Activated CD4-positive, alpha-beta T cell treated with anti-CD3 and anti-CD28 coated beads, Interleukin-2, amount 50 U/mL, for 48 hours (primary cell): ENCODE measurements at places on chromosomes 7 and 10.

DNA sequence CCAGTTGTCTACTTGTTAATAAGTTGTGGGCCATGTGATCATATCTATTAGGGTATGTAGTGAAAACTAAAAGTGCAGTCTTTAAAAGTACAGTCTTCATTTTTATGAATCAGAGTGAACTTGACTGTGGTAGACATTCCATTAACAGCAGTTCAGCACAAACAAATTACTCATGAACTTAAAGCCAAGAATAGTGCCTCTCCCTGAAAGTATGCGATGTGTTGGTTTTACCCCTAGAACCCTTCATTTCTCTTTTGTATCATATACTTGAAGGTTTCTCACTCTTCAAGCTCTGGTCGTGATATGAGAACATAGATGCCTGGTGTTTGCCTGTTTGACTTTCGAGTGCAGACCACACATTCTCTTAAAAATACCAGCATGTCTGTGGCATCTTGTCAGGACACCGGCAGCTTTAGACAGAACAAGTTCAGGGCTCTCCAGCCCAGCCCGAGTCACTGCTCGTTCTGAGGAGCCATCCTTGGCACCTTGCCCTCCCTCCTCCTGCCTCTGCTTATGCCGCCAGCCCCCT is 159.3 kb downstream of the LCOR start:
- DNase-seq, result no peak

- DNase-seq, result no peak
Observed at GRCh38 chr10:1572519-1573333, 164.6 kb downstream of the ADARB2 start.

- DNase-seq, result no peak
Observed at GRCh38 chr10:95414844-95415485, 124.2 kb upstream of the PDLIM1 start.

- no peak for DNase-seq
Observed at GRCh38 chr10:92452313-92452712, 121.6 kb downstream of the IDE start.

DNA sequence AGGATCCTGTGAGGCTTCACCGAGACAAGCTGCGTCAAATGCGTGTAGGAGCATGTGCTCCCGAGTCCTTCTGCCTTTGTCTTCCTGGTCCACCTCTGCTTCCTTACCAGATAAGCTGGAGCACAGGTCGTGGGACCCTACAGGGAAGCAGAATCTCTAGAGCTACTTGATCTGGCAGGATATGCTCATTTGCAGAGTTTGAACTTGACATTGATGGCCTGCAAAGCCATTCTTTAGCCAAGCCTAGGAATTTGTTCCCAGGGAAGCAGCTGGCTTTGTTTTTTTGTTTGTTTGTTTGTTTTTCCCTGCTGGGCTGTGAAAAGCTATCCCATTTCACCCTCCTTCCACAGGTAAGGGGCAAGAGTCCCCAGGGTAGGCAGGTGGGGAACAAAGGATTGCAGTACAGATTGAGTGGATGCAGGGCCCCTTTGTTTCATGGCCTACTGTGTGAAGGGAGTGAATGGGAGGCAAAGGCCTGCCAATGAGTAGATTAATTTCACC is 200.0 kb upstream of the BMPER start:
- no peak for DNase-seq

- DNase-seq, result no peak
Observed at GRCh38 chr7:1610013-1610677, 40.3 kb upstream of the PSMG3 start.

DNA sequence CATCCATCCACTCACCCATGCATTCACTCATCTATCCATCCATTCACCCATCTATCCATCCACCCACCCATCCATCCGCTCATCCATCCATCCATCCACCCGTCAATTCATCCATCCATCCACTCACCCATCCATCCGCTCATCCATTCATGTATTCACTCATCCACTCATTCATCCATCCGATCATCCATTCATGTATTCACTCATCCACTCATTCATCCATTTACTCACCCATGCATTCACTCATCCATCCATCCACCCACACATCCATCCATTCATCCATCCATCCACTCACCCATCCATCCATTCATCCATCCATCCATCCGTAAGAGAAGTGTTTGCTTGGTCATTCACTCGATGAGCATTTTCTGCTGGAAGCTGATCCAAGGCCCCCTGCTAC is 8.7 kb upstream of the PSMG3 start:
- DNase-seq, result no peak

GRCh38 chr7:23247603-23248335 is 1.2 kb downstream of the GPNMB start:
- DNase-seq, result no peak

DNA sequence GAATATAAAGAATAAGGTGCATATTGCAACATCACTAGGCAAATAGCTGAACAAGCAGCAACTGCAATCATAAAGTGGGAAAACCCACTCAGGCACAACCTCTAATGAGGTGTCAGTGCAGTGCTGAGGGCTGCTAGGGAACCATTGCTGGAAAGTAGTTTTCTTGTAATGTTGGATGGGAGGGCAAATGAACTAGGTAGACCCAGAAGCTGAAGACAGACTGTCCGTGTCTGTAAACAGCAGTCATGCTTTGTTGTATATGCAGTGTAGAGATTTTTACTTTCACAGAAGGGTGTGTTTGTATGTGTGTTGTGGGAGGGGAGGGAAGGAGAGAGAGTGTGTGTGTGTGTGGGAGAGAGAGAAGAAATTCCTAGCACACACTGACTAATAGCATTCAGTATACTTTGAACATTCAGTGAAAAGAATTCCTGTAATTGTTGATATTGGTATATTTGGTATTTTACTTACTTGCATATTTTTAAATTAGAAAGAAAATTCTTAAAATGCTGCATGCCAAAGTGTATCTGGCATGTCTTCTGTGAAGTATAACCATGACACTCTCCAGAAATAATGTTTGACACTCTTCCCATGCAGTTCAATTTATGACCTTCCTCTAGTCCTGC is 28.8 kb downstream of the ITGB8 start:
- DNase-seq, result no peak

GRCh38 chr7:1214516-1214915 is 18.2 kb upstream of the UNCX start:
- no peak for DNase-seq

DNA sequence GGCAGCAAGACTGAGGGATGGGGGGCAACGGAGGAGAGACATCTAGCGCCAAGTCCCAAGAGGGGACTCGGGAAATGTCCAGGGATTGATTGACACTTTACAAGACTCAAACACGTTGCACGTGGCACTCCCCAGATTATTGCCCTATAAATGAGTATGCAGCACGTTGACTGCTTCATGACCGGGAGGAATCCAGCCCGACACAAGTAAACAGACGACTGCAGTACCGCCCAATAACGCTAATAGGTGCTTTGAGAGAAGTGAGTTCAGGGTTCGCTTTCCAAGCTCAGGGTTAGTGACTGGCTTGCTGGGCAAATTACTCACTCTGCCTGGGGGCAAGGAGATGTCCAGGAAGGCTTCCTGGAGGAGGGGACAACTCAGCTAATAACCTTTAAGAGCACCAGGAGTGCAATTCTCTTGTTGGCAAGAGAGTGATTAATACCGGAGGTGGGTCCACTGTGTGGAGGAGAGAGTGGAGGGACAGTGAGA is 73.3 kb upstream of the MYL10 start:
- DNase-seq, result no peak

DNA sequence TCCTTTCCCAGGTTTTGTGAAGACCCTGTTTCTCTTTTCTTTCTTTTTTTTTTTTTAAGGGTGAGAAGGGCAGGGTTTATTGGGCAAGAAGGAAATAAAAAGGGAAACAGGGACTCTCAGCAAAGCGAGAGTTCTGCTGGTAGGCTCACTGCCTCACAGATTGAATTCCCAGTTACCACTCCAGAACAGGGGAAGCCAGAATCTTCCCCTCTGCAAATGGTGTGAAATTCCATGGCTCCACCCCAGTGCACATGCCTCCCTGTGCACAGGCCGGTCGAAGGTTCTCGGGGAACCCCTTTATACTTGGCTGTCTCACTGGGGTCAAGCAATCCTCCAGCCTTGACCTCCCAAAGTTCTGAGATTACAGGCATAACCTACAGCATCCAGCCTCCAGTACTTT is 10.5 kb upstream of the GUSB start:
- DNase-seq, result no peak

GRCh38 chr7:27091105-27091504 is 4.7 kb downstream of the HOXA1 start:
- DNase-seq, result no peak

GRCh38 chr7:69036301-69036700 is 562.0 kb upstream of the AUTS2 start:
- DNase-seq, result no peak

GRCh38 chr7:20276705-20277472 is 53.8 kb upstream of the ITGB8 start:
- no peak for DNase-seq

- DNase-seq, result no peak
Observed at GRCh38 chr10:31000867-31001266, 30.8 kb downstream of the ZNF438 start.

GRCh38 chr10:107072028-107072427 is 92.5 kb downstream of the SORCS1 start:
- DNase-seq, result no peak

GRCh38 chr7:110973196-110973990 is 117.5 kb upstream of the LRRN3 start:
- DNase-seq, result no peak

DNA sequence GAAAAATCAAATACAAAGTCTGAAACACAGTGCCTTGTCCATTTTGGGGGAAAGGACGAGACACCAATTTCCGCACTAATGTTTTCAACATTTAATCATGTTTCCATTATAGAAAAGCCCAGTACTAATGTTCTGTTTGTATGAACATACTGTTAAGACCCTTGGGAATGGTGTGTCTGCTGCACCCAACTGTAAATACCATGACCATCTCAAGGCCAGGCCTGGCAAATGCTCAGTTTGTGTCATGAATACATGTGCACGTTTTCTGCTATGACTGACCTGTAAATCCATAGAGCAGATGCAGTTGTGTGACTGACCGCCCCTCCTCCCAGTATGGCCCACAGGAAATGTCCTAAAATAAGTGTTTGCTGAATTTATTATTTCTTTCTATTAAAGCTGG is 270.0 kb downstream of the TNS3 start:
- DNase-seq, result no peak

DNA sequence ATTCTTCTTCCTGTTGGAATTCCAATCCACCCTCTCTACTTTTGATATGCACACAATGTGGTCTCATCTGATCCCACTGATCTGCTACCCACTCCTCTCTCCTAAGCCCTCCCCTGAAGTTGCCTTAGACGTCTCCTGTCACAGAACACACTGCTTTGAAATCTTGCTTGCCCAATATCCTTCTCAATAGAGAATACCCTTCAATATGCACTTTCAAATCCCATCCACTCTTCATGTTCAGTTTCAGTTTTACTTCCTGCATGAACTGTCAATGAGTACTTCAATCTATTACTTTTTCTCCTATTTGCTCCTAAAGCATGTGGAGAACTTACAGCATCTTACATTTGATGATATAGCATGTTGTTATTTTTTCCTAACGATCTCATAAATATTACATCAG is 93.5 kb downstream of the UPF2 start:
- no peak for DNase-seq

- DNase-seq, result no peak
Observed at GRCh38 chr10:89668386-89669071, 23.5 kb upstream of the PANK1 start.

DNA sequence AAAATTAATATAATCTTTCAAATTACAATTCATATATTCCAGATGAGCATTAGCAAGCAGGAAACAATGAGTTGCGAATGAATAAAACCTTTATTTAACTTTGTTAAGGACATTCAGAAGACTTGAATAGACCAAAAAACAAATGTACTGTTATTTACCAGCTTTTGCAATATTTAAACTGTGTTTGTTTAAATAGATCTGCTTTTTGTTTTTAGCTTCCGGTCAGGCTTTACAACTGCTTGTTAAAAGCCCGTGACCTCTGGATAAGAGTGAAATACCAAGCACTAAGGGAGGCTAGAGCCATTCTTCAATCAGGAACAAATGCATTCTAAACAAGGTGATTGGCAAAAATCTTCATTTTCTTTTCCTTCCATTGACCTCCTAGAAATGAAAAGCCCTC is 184.9 kb upstream of the GNAI1 start:
- DNase-seq, result no peak

DNA sequence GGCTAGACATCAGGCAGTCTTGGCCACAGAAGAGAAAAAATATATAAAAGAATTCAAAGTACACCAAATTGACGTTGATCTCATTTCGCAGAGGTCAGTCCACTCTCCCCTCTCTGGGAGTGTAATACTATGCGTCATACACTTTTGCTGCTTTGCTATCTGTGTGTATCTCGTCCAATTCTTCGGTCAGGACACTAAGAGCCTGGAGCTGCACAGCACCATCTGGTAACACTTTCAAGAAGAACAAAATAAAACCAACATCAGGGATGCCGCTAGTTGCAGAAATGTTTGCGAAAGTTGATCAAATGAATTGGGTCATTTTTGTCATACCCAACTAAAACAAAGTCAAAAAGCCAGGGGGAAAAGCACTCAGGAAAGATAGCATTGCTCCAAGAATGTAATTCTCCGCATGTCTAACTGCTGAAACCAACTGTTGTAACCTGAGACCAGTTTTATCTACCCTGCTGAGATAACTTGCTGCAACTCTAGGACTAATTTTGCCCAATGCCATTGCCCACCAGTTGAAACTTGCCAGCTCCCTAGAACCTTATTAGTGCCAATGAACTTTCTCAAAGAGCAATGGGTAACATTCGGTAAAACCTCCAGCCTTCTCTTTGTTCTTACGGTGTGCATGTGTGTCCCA is 23.0 kb downstream of the TMEM176A start:
- DNase-seq, result no peak

DNA sequence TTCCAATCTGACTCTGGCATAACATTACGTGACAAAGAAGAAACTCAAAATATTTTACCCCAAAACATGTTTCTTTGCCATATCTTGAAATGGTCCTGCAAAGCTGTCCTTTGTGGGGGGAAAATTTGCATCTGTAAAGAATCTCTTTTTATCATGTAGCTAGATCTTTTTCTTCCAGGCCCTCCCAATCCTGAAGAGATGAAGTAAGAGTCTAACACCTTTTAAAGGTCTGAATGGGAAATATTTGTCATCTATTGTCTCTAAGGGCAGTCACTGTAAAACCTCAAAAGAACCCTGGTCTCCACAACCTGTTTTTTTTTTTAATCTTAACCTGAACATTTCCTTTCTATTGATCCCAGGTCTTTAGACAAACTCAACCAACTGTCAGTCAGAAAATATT is 8.6 kb downstream of the OR2AE1 start:
- DNase-seq, result no peak

GRCh38 chr7:28847681-28848080 is 110.4 kb downstream of the TRIL start:
- DNase-seq, result no peak

DNA sequence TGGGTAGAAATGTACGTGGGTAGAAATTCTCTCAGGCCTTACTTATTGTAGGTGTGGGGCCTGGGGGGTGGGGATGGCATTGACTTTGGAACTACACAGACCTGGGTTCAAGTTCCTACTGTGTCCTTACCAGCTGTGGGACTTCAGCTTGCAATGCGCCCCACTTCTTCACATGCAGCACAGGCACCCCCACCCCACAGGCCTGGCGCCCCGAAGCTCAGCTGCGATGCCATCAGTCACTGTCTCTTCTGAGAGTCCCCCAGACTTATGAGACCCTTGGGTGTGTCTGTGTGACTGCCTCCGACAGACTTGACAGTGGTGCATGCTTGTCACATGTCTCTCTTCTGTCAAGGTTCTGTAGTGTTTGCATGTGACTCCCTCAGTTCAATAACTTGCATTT is 3.1 kb upstream of the AP5Z1 start:
- no peak for DNase-seq
